Activated B cell treated with CpG ODN at 0.5 μM for 24 hours (primary cell): ENCODE measurements at places on chromosomes 2 and 18. TPM values are rescaled to one million over a fixed set of nuclear protein-coding genes. Genes with fewer than 3 reads are reported as not detected.

GRCh38 chr2:122168799-122169198 is 413.3 kb downstream of the TSN start:
- H3K4me3 ChIP-seq: no peak overlapping the region
- H3K36me3 ChIP-seq: no peaks in the 10 kb centered on the region
- H3K27me3 ChIP-seq: no peaks in the 10 kb centered on the region
- no peak overlapping the region for H3K27ac ChIP-seq
- no peaks in the 10 kb centered on the region for H3K4me1 ChIP-seq

The ITSN2 gene
- total RNA-seq: 147 and 156 TPM in 2 replicates

The EFR3B gene
- total RNA-seq: 0.07 and 0.10 TPM in 2 replicates

The DSC1 gene
- total RNA-seq: not detected in 2 replicates

DNA sequence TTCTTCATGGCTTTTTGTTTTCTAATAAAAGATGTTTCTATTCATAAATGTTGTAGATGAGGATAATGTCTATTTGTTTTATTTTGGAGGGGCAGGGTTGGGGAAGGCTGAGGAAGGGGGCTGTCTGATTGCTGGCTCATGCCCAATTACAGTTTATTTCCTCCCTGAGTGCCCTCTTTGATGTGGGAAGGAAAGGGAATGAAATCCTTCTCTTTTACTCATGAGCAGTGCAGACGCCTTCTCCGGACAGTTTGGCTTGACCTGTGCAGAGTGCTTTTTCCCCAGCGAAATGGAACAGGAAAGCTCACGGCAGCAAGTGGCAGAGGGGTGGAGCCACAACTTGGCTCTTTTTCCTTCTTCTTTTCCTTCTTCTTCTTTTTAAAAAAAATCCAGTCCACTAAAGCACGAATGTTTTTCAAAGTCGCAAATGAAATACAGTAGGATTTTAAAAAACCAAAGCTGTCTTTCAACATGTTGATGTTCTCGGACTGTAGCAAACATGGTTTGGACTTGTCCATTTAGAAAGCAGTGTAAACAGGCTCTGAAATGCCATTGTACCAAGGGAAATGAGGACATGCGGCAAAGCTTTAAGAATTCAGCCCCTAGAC is 34.5 kb downstream of the RAB31 start:
- no peak overlapping the region for H3K27ac ChIP-seq
- no peaks in the 10 kb centered on the region for H3K27me3 ChIP-seq
- H3K4me1 ChIP-seq: peaks cover 10% of the 10 kb centered on the region
- DNase-seq: no peak
- peaks cover 6% of the 10 kb centered on the region for H3K36me3 ChIP-seq

- peaks cover 84% of the 10 kb centered on the region for H3K36me3 ChIP-seq
- peaks cover 30% of the 10 kb centered on the region for H3K4me1 ChIP-seq
- no peak overlapping the region for H3K4me3 ChIP-seq
- no peak overlapping the region for H3K27ac ChIP-seq
- no peaks in the 10 kb centered on the region for H3K27me3 ChIP-seq
Observed at GRCh38 chr2:27377618-27378095, 2.9 kb downstream of the ZNF513 start.

The NDUFB3 gene
- total RNA-seq: 85.4 and 94.2 TPM in 2 replicates

The HOXD8 gene
- total RNA-seq: not detected in 2 replicates

The CHRNG gene
- not detected in 2 replicates for total RNA-seq

GRCh38 chr2:142134911-142135310 is 4.1 kb upstream of the LRP1B start:
- DNase-seq: no peak
- no peak overlapping the region for H3K4me3 ChIP-seq
- H3K4me1 ChIP-seq: peaks cover 18% of the 10 kb centered on the region
- no peaks in the 10 kb centered on the region for H3K36me3 ChIP-seq
- peaks cover 28% of the 10 kb centered on the region for H3K27me3 ChIP-seq
- no peak overlapping the region for H3K27ac ChIP-seq

DNA sequence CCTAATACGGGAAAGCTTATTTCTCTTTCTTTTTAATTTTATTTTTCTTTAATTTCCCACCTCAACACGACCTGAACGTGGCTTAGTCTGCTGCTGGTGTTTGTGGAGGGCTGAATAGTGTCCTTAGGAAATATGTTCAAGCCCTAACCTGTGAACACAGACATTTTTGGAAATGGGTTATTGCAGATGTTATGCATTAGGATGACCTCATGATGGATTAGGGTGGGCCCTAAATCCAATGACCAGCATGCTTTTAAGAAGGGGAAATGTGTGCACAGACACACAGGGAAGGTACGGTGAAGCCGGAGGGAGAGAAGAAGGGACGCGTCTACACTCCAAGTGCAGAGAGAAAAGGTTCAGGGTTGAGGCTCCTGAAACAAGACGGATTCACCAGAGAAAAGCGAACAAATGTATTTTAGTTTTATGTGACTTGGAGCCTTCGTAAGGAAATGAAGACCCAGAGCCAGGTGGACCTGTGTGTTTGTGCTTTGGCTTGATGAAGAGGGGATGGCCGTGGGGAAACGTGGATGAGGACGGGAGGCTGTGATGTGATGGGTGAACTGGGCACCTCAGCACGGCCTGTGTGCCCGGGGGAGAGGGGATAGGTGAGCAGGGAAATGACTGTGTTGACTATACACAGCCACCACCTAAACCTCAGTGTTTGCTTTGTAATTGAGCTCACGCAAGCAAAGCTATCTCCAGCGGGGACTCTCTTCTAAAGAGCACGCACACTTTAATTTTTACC is 37.5 kb downstream of the RTP5 start:
- H3K4me3 ChIP-seq: no peak overlapping the region
- peaks cover 3% of the 10 kb centered on the region for H3K4me1 ChIP-seq
- no peak for DNase-seq

GRCh38 chr2:54830546-54830945 is 107.1 kb downstream of the EML6 start:
- no peak overlapping the region for H3K4me3 ChIP-seq
- no peaks in the 10 kb centered on the region for H3K27me3 ChIP-seq
- no peak for DNase-seq
- no peaks in the 10 kb centered on the region for H3K4me1 ChIP-seq
- no peak overlapping the region for H3K27ac ChIP-seq
- peaks cover 6% of the 10 kb centered on the region for H3K36me3 ChIP-seq

- H3K36me3 ChIP-seq: peaks cover 35% of the 10 kb centered on the region
- no peaks in the 10 kb centered on the region for H3K27me3 ChIP-seq
- peaks cover 11% of the 10 kb centered on the region for H3K4me1 ChIP-seq
- H3K4me3 ChIP-seq: no peak overlapping the region
Observed at GRCh38 chr2:223846515-223846914, 9.1 kb upstream of the AP1S3 start.

DNA sequence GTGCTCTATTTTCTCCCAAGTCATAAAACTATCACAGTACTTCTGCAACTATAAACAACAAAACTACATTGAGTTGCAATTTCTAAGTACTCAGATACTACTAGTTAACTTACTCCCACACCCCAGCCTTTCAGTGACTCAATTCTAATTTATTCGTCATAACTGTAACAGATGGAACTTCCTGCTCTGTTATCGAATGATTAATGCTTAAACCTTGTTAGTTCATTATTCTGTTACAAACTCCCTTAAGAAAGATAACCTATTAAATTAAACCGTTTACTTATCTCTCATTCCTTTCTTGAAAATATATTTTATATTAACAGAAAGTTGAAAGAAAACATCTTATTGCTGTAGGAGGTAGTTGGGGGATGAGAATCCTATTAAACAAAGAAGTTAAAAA is 17.0 kb downstream of the TNFAIP6 start:
- H3K27me3 ChIP-seq: peaks cover 2% of the 10 kb centered on the region
- H3K4me3 ChIP-seq: no peak overlapping the region
- no peaks in the 10 kb centered on the region for H3K36me3 ChIP-seq
- no peak overlapping the region for H3K27ac ChIP-seq
- DNase-seq: no peak

The BOLL gene
- total RNA-seq: not detected in 2 replicates

The INHBB gene
- not detected in 2 replicates for total RNA-seq

DNA sequence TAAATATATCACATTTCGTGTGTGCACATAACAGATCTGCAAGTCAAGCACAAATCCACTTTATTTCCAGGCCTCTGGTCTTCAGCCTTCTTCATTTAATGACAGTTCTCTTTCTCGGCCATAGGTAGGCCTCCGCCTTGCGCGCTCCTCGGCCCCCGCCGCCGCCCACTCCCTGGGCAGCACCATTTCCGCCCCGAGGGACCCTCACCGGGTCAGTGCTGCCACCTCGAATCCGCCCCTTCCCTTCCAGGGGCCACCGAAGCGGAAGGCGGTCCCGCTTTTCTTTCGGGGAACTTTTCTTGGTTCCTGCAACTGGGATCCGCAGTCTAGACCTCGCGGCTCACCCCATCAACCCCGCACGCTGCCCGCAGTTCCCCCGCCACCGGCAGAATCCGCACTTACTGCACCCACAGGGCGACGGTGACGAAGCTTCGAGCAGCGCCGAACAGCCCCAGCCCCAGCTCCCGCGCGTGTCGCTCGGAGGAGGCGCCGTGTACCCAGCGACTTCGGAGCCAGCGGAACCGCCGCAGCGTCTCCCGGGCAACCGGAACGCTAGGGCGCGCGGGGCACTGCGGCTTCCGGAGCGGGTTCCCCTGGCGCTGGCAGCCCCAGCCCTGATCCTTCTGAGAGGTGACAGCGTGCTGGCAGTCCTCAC is at the start of gene CDKL4:
Gene CDKL4 (minus strand): TSS at position 502 of the 655 bp plus-strand sequence.
- DNase-seq: peak; percentile 47
- peak within 1 kb of the TSS; percentile 35 for H3K27ac ChIP-seq
- no peaks in the 10 kb centered on the region for H3K27me3 ChIP-seq
- peaks cover 23% of the 10 kb centered on the region for H3K4me1 ChIP-seq
- peak within 1 kb of the TSS; percentile 87 for H3K4me3 ChIP-seq

DNA sequence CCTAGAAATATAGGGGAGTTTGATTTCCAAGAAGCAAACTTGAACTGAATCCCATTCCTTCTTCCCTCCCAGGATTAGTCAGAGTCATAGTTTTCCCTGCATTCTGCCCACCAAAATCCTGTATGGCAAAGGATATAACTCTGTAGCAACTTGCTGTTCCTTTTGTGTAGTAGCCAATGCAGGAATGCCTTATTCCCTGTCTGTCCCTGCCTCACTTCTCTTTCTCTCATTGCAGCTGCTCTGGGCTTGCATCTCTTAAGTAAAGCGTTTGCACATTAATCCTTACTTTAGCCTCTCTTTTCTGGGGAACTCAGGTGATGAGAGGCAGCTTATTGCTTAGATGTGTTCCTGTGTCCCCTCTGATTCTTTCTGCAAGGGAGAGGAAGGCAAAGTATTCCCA is 333.1 kb upstream of the VWC2L start:
- no peaks in the 10 kb centered on the region for H3K36me3 ChIP-seq
- no peak overlapping the region for H3K4me3 ChIP-seq
- no peaks in the 10 kb centered on the region for H3K4me1 ChIP-seq
- no peak overlapping the region for H3K27ac ChIP-seq
- H3K27me3 ChIP-seq: no peaks in the 10 kb centered on the region
- no peak for DNase-seq

The ARHGAP15 gene
- total RNA-seq: 101 and 112 TPM in 2 replicates

- H3K27me3 ChIP-seq: no peaks in the 10 kb centered on the region
- DNase-seq: no peak
- H3K4me3 ChIP-seq: no peak overlapping the region
- peaks cover 19% of the 10 kb centered on the region for H3K4me1 ChIP-seq
- no peaks in the 10 kb centered on the region for H3K36me3 ChIP-seq
- no peak overlapping the region for H3K27ac ChIP-seq
Observed at GRCh38 chr2:46368401-46368800, 71.2 kb downstream of the EPAS1 start.

The GAREM1 gene
- total RNA-seq: not detected in 2 replicates

DNA sequence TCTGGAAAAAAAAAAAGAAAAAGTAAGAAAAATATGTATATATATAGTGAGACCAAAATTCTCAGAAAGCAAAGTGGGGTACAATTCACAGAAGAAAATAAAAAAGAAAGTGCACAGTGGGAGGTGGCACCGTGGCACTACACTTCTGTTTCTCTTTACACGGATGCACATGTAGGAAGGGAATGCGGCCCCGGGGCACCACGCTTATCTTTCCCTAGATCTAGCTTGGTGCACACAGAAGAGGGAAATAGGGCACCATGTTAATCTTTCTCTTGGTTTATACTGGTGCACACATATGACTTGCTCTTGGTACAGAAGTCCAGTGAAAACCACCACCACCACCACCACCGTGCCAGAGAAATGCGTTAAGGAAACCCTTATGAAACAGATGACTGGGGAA is 32.0 kb downstream of the EIPR1 start:
- no peak overlapping the region for H3K4me3 ChIP-seq
- H3K36me3 ChIP-seq: peaks cover 52% of the 10 kb centered on the region

DNA sequence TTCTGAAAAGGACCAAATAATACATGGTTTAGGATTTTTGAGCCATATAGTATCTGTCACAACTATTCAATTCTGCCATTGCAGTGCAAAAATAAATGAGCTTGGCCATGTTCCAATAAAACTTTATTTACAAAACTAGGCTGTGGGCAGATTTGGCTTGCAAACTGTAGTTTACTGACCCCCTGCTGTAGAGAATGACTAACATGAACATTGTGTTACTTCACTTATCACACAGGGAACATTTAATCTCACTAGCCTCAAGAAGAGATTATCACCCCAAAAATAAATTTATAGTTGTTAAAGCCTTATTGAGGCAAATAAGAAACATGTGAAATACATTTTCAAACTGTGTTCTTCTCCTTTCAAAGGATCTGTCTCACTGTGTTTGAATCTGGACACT is 766.2 kb downstream of the MBD2 start:
- no peaks in the 10 kb centered on the region for H3K27me3 ChIP-seq
- H3K36me3 ChIP-seq: no peaks in the 10 kb centered on the region
- H3K4me3 ChIP-seq: no peak overlapping the region
- no peak for DNase-seq
- H3K4me1 ChIP-seq: no peaks in the 10 kb centered on the region
- H3K27ac ChIP-seq: no peak overlapping the region

The AGAP1 gene
- total RNA-seq: not detected in 2 replicates

DNA sequence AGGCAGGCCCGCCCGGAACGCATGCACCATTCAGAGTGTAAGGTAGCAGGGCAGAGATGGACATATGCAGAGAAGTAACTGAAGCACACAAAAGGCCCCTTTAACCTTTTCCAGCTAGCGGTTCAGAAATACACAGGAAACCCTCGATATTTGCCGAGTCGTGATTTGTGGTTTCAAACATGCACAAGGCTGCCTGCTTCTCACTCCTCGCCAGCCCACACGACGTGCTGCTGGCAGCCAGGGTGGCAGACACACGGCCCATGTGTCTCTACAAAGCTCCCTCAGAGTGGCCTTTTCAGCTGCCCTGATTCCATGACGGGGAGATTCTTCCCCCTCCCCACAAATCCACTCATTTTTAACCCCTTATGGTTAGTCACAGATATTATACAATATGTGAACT is 23.6 kb downstream of the ZBTB7C start:
- H3K36me3 ChIP-seq: no peaks in the 10 kb centered on the region
- no peak overlapping the region for H3K27ac ChIP-seq
- H3K4me1 ChIP-seq: no peaks in the 10 kb centered on the region
- H3K4me3 ChIP-seq: no peak overlapping the region
- peaks cover 22% of the 10 kb centered on the region for H3K27me3 ChIP-seq

The DNAJC27 gene
- total RNA-seq: 9.0 and 9.7 TPM in 2 replicates

The VAMP8 gene
- total RNA-seq: 128 and 145 TPM in 2 replicates

GRCh38 chr18:48137374-48138081 is 207.1 kb upstream of the SMAD2 start:
- H3K27ac ChIP-seq: no peak overlapping the region
- H3K4me3 ChIP-seq: no peak overlapping the region
- H3K27me3 ChIP-seq: peaks cover 46% of the 10 kb centered on the region
- H3K36me3 ChIP-seq: no peaks in the 10 kb centered on the region
- H3K4me1 ChIP-seq: peaks cover 4% of the 10 kb centered on the region

The TRAPPC8 gene
- total RNA-seq: 62.9 and 69.2 TPM in 2 replicates
